ENCODE measurements at places on chromosomes 7 and 10.

DNA sequence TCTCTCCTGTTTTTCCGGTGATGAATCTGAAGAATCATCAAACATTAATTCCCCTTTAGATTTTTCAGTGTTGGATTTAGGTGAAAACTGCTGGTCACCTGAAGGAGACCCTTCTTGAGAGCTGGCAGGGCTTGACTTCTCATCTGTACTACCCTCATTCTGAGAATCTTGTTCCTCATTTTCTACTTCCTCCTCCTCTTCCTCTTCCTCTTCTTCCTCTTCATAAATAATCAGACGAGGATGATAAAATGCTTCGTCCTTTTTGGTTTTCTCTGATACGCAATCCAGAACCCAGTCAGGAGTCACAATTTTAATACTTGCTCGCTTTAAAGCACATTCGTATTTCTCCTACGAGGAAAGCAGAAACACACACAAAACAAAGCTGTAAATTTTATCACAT lies 26.9 kb downstream of the PAXIP1 start:
- no peak for DNase-seq

GRCh38 chr10:71471006-71471405 lies 74.3 kb downstream of the CDH23 start:
- no peak for DNase-seq

DNA sequence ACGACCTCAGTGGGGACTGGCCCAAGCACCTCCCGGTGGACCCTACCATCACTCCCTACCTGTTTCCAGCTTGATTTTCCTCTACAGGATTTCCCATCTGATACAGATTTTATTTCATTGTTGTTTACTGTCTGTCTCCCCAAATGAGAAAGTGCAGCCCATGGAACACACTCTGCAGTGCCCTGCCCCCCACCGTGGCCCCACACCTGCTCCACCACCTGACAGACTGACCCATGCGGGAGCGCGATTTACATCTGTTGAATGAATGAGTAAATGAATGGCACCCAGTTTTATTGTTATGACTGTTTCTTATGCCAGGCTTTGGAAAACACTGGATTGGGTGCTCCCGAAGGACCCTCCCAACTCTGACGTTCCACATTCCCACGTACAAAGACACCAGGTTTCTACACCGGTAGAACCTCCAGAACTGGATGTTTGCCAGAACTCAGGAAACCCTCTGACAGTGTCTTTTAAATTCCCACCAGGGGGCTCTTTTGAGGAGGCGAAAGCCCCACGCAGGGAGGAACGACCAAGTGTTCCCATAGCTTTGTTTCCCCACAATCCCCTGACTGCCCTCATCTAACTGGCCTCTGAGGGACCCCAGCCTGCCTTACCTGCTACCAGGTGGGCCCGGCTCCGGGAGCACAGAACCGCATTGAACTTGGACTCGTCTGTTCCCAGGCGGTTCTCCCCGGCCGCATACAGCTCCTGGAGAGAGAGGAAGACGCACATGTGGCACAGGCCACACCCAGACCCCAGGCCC lies 29.0 kb downstream of the PLAC9 start:
- no peak for DNase-seq

DNA sequence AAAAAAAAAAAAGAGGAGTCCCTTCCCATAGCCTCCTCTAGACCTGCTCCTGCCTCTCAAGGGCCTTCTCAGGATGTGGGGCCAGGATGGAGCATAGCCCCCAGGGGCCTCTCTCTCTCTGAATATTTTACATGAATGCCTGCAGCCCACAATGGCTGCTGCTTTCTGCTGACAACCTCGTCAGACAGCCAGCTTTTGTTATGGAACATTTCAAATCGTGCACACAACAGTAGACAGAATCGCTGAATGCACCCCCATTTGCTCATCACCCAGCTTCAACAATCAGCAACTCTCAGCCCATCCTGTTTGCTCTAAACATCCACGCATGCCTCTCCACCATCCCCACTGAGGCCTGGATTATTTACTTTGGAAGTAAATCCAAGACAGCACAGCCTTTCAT lies 5.4 kb downstream of the PLAC9 start:
- DNase-seq, result no peak

GRCh38 chr10:13453896-13454295 lies 74.9 kb downstream of the BEND7 start:
- no peak for DNase-seq

GRCh38 chr7:6559896-6560295 lies 8.6 kb upstream of the GRID2IP start:
- DNase-seq, result no peak
